ENCODE measurements at places on chromosomes 5 and 9.

GRCh38 chr5:150069672-150070627, 16.4 kb downstream of the CSF1R start:
- DNase-seq, result no peak

- DNase-seq, result no peak
These were observed 71.3 kb downstream of the TMC1 start for GRCh38 chr9:72592502-72593403.

DNA sequence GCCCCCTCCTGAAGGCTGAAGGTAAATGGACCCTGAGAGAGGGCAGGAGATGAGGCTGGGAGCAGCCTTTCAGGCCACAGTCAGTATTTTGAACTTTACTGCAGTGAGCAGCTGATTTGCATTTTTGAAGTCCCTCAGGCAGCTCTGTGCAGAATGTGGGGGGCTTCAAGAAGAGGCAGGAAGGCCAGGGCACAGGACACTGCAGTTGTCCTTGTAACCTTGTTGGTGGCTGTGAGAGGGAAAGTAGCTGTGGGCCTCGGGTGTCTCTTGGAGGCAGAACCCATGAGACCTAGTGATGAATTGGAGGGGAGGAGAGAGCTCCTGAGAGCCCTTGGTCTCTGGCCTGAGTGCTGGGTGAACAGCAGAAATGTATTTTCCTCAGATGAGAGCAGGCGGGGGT, 2.6 kb downstream of the CCDC180 start:
- DNase-seq, result no peak

GRCh38 chr5:179436321-179437122, 91.3 kb upstream of the ADAMTS2 start:
- no peak for DNase-seq

- DNase-seq, result no peak
These were observed 13.8 kb downstream of the NACC2 start for GRCh38 chr9:136081113-136081825.

GRCh38 chr5:53915120-53915519, 354.7 kb downstream of the NDUFS4 start:
- no peak for DNase-seq

DNA sequence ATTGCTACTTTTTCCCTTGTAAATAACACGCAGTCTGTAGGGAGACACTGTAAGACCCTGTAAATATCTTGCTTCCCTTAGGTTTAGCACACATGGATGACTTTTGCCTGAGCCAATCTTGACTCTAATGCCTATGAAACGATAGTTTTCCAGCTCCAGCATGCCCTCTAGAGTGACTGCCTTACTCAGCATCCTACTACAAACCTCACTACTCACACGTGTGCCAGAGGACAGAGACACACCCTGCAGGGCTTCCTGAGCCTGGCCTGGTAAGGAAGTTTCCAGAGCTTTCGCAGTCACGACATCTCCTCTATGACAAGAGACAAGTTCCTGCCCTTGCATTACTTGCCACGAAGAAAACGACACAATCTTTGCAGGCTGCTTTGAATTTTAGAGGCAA, 138.1 kb downstream of the ATPSCKMT start:
- no peak for DNase-seq

- DNase-seq, result no peak
These were observed 19.8 kb downstream of the IL7R start for GRCh38 chr5:35876454-35876853.

DNA sequence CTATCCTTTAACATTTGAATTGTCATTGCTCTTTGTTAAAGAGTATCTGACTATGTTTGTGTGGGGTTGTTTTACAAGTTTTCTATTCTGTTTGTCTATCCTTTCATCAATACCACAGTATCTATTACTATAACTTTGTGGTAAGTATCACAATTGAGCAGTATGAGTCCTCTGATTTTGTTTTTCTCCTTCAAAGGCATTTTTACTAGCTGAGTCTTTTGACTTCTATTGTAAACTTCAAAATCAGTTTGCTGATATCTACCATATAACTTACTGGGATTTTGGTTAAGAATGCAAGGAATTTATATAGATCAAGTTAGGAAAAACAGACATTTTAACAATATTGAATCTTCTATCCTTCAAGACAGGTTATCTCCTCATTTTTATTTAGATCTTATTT, 789.8 kb upstream of the PTPRD start:
- no peak for DNase-seq

DNA sequence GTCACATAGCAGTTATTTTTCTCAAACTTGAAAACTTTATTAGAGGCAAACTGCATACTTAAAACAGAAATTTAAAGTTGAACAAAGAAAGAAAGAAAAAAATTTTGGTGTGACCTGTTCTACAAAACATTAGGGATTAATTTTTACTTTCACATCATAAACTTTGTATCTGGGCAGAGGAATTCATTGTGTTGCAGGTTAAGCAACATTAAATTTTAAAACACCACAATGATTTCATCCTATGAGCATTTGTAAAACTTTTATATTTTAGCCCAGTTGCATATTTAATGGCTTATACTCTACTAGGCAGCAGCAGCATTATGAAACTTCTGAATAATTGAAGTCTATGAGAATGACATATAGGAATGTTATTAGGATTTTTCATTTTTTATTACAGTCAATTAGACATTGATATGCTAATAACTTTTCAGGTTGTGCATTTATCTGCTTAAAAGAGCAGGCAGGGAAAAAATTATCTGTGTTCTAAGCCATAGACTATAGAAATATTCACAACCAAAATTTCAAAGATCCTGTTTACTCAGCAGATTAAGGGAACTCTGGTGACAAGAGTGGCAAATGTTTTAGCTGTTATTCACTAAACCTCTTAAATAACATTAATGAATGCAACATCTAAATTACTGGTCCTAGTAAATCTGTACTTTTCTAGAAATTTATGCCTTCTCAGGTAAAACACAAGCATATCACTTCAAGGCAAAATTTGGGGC, 1088.5 kb upstream of the CDH6 start:
- no peak for DNase-seq

DNA sequence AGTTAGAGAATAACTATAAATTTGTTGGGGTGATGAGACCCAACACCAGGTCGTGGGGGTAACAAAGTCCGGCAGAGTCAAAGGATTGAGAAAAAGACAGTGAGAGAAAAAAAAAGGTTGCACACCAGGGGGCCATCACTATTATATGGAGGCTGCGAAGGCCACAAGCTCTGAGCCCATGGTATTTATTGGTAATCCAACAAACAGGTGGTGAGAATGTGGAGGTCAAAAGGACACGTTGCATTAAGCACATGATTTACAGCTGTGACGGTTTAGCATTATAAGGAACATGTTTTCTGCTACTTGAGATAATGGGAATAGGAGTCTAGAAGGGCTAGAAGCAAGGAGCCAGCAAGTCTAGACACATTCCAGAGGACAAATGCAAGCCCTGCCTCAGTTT, 2202.2 kb upstream of the C9orf72 start:
- no peak for DNase-seq

DNA sequence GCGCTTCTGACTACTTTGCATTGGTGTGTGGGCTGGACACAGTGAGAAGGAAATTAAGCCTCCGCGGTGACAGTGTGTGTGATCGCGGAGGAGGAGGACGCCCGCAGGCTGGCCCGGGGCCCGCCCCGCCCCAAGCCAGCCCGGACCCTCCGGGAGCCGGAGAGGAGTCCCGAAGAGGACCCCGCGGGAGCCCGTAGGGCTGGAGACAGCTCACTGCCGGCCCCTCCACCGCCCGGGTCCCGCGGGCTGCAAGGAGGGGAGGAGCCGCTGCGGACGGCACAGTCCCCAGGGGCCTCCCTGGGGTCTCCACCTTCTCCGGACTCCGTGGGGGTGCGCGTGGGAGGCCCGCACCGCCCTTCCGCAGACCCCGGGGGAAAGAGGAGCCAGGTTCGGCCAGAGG, 146.4 kb upstream of the ERCC6L2 start:
- no peak for DNase-seq

GRCh38 chr5:35884191-35884769, 27.6 kb downstream of the IL7R start:
- DNase-seq, result no peak

- no peak for DNase-seq
These were observed 95.3 kb upstream of the SLC12A2 start for GRCh38 chr5:127988146-127988760.

DNA sequence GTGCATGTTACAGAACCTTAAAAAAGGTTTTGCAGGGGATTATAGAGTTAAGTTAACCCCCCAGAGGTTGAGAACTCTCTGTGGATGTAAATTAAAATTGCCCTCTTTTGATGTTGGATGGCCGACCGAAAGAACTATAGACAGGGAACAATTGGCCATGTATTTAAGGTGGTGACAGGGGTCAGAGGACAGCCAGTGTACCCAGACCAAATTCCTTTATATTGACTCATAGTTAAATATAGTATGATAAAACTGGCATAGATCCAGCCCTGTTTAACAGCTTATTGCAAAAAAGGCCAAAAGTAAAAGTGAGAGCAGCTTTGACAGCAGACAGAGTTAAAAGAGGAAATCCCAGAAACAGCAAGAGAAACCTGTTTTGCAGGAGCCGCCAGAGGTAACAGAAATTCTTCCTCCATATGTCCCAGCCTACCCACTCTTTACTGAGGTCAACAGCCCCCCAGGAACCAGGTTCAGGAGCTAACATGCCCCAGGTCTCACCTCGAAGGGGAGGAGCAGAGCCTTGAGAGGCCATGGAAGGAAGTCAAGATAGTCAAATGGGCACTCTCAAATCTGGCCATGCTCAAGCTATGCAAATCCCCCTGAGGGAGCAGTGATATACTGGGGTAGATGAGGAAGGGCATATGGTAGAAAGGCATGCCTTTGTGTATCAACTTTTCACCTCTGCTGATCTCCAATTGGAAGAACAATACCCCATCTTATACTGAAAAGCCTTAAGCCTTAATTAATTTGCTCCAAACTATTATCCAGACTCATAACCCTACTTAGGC, 156.4 kb upstream of the COX7C start:
- DNase-seq, result no peak

DNA sequence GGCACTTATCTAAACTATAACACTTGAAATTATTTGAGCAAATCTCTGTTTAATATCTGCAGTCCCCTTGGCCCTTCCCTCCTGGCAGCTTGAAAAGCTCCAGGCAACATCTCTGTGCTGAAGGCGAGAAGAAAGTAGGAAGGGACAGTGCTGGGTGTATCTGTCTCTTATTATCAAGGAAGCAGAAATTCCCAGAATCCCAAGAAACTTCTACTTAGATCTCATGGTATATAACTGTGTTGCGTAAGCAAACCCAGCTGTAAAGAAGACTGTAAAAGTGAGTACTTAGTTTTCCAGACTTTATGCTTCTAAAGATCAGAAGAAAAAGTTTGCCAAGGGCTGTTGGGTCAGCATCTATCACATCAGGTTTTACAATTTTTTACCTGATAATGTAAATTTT, 1869.8 kb downstream of the MAT2B start:
- no peak for DNase-seq

- DNase-seq, result no peak
These were observed 90.4 kb downstream of the PGM5 start for GRCh38 chr9:68446836-68447235.

DNA sequence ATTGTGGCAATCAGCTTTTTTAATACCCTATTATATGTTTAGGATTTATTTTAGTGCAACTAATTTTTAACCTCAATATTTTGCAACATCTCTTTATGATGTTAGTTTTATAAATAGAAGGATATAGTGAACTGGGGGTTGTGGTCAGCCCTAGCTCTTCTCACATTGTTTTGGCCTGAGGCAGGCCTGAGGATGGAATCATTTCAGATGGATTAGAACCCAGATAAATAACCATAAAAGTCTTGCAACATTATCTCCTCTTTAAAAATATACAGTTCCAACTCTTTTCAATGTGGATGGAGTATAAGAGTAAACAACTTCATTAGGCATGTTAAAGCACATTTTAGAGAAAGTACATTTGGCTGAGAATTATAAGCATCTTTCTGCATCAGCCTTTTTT, 522.7 kb downstream of the NR2F1-AS1 start:
- DNase-seq, result no peak

DNA sequence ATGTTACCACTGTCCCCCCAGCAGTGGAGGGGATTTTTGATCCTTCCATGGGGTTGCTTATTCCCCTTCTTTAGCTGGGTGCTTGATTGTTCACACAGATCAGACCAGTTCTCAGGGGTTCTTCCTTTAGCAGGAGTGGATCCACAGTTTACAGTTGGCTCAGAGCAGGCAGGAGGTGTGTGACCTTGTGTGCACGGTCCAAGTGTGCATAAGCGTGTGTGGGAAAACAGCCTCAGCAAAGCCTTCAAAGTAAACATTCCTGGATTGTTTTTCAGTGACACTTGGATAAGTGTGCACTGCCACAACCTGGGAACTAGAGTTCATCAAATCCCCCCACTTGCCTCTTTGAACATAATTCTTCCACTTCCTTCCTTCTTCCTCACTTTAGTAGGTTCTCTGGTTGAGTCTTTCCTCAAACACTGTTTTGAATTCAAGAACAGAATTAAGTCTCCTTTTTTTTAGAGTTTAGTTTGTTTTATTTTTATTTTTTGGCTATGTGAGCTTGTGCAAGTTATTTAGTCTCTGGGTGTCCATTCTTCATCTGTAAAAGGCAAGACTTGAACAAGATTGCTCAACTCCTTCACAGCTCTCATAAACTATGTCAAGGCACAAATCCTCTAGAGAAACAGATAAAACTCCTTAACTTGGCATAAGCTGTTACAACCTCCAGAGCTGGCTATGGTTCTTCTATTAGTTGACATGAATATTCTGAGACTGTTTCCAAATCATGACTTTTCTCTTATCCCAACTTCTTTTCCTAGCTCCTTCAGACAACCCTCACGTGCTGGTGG, 78.0 kb downstream of the OSMR start:
- DNase-seq, result no peak

DNA sequence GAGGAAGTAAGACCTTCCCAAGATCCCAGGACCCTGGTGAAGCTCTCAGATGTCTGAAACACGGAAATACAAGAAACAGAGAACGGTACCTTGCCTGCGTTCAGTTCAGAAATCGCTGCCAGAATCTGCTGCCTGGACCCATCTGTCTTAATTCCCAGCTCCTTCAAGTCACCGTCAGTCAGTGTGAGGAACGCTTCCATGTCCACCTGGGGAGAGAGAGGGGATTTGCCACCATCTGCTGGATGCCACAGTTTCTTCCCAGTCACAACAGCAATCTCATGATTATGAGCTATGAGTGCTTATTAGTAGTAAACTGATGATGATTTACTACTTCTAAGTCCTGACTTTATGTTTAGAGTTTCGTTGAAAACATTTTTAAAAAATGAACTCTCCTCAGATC, 36.7 kb upstream of the GABBR2 start:
- no peak for DNase-seq

DNA sequence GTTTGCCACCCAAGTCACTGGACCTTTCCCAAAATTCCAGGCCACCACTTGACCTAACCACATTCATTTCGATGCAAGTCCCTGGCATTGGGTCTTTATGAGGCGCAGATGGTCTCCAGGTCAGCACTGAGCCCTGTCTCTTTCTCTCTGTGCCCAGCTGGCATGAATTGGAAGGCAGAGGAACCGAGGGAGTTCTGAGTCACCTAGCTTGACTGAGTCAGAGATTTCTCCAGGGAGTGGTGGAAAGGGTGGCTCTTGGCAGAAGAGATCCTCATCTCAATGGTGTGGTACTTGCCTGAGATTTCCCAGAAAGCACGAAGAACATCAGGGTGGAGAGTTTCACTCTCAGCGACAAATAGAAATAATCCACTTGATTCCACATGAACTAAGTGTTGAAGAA, 43.8 kb downstream of the WDR36 start:
- DNase-seq, result no peak

GRCh38 chr9:87643107-87643650, 82.7 kb upstream of the CTSL start:
- no peak for DNase-seq

GRCh38 chr9:131037335-131038255, 28.6 kb downstream of the LAMC3 start:
- no peak for DNase-seq

Measured in activated CD8-positive, alpha-beta memory T cell treated with anti-CD3 and anti-CD28 coated beads for 48 hours (primary cell).